ENCODE measurements at places on chromosomes 3 and 15.

DNA sequence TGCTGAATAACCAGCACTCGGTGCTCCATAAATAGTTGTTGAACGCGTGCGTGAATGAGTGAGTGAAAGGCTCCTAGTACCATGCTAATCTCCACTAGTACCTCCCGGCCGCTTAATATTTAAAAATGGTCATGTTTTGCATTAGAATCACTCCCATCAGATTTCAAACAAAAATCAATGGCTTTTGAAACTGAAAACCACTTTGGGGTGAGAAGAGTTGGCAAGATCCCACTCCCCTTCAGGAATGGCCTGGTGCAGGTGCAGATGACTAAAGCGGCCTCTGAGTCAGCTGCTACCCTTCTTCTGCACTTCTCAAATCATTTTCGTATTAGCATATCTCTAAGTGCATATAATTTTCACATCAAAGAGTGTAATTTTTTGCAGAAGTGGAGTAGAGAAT lies 425.3 kb upstream of the PROK2 start:
- DNase-seq, result no peak

- no peak for DNase-seq
Measured at GRCh38 chr3:167507954-167508353, 34.1 kb upstream of the SERPINI2 start.

DNA sequence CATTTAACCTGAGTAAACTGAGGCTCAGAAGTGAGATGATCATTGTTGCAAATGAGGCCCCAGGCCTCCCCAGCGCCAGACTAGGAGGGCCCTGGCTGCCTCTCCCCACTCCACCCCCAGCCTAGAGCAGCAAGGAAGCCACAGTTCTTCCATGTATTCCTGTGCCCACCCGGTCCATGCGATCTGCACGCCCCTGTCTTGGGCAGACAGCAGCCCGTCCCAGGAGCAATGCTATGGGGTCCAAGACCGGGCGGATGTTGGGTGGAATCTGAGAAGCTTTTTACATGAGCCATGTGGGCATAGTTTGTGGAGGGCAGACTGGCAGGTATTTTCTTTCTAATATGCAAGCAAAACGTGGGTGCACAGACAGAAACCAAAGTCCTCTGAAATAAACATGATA lies 15.1 kb downstream of the SH2D7 start:
- no peak for DNase-seq

DNA sequence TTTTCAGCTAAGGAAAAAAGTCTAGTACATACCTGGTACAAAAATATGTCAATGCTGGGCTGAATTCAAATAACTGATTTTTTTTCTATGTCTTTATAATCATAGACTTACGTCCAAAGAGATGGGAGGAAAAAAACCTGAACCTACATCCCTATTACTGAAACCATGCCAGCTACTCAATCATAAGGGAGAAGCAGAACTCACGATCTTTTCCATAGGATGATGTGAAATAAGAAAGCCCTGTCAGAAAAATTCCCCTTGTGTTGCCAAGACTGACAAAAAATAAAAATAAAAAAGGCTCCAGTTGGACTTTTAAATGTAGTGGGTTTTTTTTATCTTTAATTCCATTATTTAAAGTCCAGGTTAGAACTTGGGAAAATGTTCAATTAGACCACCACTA lies 3.3 kb downstream of the MSL2 start:
- DNase-seq, result no peak

- DNase-seq, result no peak
Measured at GRCh38 chr3:160851629-160852210, 95.7 kb downstream of the PPM1L start.

DNA sequence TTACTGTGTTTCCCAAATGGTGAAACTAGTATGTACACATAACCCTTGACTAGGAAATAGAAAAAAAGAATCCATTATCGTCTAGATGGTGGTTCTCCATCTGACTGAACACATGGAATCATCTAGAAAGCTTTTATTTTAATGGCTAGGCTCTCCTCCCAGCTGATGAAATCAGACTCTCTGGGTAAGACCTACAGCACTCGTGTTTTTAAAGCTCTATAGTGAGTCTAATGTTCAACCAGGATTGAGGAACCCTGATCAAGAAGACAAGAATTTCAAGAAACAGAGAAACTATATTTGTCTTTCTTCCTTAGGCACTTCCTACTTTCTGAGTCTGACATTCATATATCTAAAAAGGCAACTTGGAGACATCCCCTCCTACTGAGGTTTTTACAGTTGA lies 118.8 kb downstream of the TMCO5A start:
- DNase-seq, result no peak

GRCh38 chr15:72105111-72105510 lies 12.8 kb downstream of the MYO9A start:
- DNase-seq, result no peak

DNA sequence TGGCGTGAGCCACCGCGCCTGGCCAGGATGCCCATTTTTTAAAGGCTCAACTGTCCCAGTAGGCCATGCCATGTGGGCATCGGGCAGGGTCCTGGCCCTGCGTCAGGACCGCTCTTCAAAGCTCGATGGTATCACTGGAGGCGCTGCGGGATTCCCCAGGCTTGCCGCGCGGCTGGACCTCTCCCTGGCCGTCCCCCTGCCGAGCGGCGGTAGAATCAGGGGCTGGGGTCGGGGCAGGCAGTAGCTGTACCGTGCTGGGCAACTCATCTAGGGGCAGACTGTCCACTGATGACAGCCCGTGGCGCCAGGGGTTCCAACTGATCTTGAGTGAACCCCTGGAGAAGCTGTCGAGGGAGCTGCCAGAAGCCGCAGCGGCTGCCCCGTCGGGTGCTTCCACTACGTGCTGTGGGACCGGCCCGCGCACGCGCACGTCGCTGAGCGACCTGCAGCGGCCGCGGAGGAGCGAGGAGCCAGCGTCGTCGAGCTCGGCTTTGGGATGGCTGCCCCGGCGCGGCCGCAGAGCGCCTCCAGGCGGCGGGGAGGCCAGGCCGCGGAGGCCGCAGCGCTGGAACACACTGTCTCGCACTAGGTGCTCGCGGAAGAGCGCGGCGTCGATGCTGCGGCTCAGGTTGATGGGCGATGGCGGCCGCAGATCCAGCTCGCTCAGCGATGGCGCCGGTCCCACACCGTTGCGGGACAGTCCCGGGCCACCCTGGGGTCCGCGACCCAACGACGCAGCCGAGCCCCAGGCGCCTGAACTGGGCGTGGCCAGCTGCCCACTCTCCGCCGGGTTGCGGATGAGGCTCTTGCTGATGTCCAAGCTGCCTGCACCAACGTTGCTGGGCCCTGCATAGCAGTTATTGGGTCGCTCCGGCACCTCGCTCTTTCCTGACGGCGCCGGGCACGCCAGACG lies 5.8 kb downstream of the PRRT3 start:
- DNase-seq, result no peak

- no peak for DNase-seq
Measured at GRCh38 chr3:100319951-100320350, 14.6 kb upstream of the NIT2 start.

DNA sequence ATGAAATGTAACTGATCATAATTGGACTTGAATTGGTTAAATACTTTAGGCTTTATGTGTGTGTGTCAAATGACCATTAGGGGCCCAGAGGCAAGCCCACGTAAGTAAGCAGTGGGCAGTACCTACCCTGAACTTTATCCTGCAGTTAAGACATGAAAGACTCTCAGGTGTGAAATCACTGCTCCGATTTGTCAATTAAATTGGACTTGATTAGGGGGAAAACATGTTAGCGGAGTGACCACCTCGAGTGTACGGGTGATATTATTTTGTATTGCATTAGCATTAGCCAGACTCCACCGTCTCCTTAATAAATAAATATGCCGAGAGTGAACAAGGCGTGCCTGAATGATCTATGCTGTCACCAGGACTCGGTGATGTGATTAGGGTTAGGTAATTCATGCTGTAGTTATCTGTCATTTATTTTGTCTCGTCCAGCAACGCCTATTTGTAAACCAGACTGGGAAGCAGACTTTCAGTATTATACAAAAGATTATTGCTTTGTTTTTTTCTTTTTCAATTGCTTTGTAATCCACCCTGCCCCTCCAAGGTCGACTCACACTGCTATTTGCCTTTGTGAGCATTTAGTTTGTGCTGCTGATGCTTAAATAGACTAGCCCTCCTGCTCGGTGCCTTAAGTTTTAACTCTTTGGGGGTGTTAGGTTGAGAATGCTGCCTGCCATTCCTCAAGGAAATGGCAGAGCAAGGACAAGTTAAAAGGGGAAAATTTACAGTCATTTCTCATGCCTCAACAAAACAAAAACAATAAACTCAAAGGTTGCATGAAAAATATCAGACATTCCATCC lies 1.8 kb downstream of the RBMS3 start:
- no peak for DNase-seq

- no peak for DNase-seq
Measured at GRCh38 chr3:107813026-107813425, 277.8 kb downstream of the CD47 start.

DNA sequence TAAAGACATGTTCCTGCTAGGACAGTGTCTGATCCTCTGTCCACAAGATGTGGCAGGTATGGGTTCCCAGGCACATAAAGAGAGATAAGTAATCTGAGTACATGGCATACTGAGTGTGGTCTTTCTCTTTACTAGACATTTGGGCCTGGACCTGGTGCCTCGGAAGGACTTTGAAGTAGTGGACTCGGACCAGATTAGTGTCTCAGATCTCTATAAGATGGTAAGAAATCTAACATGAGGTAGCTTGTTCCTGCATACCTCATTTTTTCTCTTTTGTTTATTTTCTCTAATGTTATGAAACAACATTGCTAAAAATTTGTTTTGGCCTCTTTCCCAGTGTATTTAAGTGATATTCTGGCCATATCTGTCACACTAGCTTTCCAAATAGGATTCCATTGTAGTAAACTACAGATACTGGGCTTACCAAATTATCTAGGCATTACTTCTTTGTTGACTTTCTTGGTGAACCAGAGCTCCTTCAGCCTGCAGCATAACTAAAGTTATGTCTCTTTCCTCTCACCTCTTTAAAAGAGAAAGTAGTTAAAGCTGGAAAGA lies 309.8 kb upstream of the MANF start:
- no peak for DNase-seq

DNA sequence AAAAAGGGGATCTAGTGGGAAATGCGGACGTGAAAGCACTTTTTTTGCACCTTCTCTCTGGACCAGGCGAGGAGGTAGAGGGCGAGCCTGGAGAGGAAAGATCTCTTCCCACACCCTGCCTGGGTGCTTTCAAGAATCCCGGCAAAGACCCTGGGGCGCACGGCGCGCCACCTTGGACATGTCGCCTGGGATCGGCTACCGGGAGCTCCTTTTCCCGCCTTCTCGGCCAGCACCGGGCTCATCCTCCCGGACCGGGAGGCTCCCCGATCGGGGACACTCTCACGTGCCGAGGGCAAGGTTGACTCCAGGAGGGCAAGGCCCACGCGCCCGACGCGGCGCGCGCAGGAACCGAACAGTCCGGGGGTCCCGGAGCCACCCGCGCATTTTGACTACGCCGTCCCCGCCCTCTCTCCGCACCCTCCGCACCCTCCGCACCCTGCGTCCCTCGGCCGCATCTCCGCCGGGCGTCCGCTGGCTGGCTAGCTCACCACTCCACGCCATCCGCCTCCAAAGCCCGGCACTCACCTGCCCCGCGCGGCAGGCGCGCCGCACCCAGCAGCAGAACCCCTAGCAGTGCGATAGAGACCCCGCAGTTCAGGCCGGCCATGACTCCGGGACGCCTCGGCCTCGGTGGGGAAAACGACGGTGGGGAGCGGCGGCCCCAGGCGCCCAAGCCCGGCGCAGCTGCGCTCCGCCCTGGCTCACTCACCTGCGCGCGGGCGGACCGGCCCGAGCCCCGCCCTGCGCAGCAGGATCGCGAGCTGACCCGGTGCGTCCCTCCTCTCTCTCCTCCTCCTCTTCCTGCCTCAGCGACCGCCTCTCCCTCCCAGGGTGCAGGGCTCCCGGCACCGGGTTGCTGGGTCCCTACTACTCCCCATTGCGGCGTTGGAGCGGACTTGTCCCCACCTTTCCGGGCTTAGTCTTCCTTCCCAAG lies at the start of gene CDCP1:
TSS of gene CDCP1 (minus strand) at position 698 of the 934 bp plus-strand sequence. CDS start at position 607, 91 bp downstream.
- DNase-seq, result no peak

DNA sequence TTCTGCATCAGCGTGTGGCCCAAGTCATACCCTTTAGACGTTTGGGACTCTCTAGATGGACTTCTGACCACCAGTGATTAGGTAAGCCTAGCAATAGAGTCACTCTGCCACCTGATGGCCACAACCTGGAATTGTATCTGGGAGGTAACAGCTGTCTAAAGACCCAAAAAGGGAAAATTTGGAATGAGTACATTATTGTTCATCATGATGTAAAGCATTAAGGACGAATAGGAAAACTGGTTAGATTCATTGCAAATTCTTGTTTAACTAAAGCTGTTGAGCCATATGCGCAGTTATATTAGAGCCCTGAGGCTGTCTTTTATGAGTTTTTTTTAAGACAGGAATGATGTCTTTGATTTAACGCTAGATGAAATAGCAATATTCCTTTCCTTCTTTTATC lies 63.6 kb downstream of the FAM81A start:
- no peak for DNase-seq

DNA sequence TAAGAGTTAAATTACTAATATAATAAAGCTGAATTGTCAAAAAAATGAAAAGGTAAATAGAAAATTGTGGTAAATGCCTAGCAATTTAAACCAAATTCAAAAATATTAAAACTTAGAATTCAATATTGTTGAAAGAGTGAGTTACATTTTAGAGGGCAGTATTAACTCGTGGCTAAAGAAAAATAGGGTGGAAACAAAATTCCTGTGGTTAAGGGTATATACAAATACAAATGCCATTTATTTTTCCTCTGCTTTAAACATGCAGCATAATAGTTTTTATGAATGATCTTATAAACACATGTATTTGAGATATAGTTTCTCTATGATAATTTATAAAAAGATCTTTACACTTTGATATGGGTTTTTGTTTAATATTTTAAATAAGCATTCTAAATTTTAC lies 79.0 kb downstream of the NEDD4 start:
- DNase-seq, result no peak

DNA sequence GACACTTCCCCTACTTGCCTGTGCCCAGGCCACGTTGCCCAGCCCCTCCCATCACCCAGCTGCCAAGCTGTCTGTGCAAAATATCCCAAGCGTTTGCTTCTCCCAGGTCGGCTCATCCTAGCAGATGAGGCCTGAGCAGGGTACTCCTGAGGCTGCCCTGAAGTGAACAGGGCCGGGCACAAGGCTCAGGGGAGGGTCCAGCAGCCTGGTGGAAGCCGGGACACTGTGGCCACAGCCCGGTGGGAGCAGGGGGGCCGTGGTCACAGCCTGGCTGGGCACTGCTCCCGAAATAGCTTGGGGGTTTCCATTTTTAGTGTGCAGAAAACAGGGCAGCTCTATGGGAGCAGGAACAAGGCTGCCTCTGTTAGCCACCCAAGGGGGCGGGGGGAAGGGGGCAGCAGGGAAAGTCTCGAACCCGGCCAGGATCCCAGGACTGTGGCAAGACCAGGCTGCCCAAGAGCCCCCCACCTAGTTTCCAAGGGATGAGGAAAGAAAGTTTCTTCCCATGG lies 3.4 kb downstream of the PLXNB1 start:
- DNase-seq, result no peak

Data from KG1 (cell line).